ENCODE measurements at places on chromosomes 2 and 18.

GRCh38 chr2:107305966-107306365, 420.0 kb upstream of the ST6GAL2 start:
- no peak for DNase-seq

- DNase-seq: no peak
Observed at GRCh38 chr2:104501342-104501741, 352.6 kb upstream of the POU3F3 start.

- peak; percentile 4 for DNase-seq
Observed at GRCh38 chr2:201093573-201093972, 21.8 kb downstream of the NDUFB3 start.

- no peak for DNase-seq
Observed at GRCh38 chr18:24831871-24832665, 371.6 kb downstream of the HRH4 start.

DNA sequence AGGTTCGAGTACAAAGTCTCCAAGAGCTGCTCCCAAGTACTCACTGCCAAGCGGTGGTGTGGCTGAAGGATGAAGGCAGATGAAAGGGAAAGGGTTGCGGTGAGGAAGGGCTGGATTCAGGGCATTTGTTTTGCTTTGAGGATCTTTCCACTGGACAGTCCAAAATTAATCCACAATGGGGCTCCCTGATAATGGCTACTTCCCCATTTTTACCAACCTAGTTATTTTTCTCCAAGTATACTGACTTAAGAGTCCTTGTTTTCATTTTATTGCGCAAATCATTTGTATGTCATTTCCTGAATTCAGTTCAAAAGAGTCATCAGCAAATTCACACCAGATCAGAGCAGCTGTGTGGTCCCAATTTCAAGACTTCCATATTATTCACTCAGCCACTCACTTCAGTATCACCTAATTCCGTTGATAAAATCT, 464 bp upstream of the SESTD1 start:
- DNase-seq: peak; percentile 1

DNA sequence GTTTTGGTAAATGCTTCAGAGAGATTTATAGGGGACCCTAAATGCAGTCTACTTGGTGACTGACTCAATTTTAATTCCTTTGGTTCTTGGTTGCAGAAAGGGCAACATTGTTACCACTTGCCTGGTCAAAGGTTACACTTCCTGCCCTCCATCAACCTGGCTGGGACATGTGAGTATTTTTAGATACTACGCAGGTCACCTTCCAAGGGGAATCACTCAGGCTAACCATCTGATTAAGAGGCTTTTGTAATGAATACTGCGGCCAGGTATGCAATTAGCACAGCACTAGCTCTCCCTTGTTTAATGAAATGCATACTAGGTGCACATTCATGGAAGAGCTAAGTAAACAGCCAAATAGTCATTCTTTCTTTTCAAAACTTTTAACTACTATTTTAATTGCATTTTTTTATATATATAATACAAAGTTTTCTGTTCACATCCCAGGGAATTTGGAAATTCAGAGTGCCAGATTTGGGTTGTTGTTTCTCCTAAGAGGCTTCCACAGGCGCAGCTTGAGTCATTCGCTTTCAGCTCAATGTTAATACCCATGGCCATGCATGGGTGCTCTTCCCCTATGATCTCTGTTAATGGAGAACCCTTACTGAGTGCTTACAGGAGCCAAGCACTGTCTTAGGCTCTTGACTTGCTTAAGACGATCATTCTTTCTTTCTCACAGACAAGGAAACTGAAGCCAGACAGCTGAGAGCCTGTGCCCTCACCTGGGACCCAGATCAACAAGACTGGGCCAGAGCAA, 152.2 kb downstream of the MTX2 start:
- DNase-seq: no peak
